ENCODE measurements at places on chromosomes 4 and X. TPM values are rescaled to one million over a fixed set of nuclear protein-coding genes. Genes with fewer than 3 reads are reported as not detected.

The MAGEB1 gene
- total RNA-seq: not detected

GRCh38 chr4:163172647-163173046 is 6.0 kb upstream of the NAF1 start:
- no peak for DNase-seq

GRCh38 chrX:108275732-108276131 is 162.5 kb downstream of the COL4A6 start:
- DNase-seq: no peak

The FGFR3 gene
- total RNA-seq: 4.7 TPM

The ZNF41 gene
- 15.4 TPM for total RNA-seq

DNA sequence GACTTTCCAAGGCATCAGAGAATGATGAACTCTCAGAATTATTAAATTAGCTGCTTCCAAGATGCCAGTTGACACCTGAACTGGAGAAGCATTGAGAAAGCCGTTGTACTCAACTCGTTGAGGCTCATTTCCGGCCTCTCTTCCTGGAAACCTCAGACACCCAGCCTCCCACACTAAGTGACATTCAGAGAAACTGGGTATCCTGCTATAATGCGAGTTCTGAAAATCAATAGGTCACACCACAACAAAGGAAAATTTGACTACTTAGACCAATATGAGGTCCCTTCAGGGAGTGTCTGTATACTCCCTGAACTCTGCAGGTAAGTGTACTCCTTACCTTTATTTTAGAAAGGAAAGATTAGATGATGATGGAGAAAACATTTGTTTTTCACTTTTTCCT is 51.2 kb downstream of the ENPEP start:
- no peak for DNase-seq

GRCh38 chrX:19382555-19383145 is 38.9 kb downstream of the PDHA1 start:
- no peak for DNase-seq

The GPRASP2 gene
- 17.7 TPM for total RNA-seq

The PPP2R2C gene
- 5.5 TPM for total RNA-seq

- DNase-seq: no peak
These were observed 77.4 kb upstream of the PRSS48 start for GRCh38 chr4:151199319-151200190.

Data from cardiac septum (tissue), 1 donor.